ENCODE measurements at places on chromosomes 5 and 9.
A peak's percentile ranks its signal among the peaks of the same experiment; 100 is the strongest.

GRCh38 chr5:74093561-74093960 is 467.6 kb downstream of the ARHGEF28 start:
- DNase-seq, result no peak

DNA sequence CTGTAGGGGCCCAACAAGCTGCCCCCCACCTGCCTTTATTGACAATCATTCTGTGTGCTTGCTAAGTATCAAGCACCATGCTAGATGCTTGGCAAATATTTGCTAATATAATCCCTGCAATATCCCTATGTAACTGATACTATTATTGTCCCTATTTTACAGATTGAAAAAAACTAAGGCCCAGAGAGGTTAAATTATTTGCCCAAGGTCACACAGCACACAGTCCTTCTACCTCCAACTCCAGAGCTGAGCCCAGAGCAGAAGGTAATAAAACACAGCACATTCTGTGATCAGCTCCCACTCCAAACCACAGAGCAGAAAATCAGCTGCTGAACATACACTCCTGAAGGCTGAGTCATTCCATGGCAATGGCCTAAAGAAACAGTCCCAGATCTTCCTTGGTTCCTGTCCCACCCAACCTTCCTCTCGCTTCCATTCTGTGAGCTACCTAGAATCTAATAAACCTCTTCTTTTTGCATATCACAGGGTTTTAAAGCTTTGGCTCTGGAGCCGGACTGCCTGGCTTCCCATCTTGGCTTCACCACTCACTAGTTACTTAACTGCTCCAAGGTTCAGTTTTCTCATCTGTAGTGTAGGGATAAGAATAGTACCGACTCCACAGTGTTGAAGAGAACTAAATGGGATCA is 66.7 kb upstream of the ADRA1B start:
- DNase-seq, result no peak

DNA sequence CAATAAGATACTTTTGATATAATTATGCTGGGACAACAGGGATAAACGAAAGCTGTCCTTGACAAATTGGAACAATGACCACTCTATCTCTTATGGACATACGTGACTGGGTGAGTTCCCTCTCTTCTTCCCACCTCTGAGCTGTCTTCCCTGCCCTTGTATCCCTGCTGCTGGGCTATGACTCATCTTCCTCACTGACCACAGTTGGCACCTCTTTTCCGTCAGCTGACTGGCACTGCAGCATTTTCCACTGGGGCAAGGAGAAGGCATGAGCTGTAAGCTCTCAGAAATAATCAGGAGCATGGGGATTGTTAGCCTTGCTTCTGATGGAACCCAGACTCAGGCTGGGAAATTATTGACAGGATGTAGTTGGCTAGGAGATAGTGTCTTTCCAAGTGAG is 48.7 kb downstream of the PCSK1 start:
- DNase-seq, result no peak

DNA sequence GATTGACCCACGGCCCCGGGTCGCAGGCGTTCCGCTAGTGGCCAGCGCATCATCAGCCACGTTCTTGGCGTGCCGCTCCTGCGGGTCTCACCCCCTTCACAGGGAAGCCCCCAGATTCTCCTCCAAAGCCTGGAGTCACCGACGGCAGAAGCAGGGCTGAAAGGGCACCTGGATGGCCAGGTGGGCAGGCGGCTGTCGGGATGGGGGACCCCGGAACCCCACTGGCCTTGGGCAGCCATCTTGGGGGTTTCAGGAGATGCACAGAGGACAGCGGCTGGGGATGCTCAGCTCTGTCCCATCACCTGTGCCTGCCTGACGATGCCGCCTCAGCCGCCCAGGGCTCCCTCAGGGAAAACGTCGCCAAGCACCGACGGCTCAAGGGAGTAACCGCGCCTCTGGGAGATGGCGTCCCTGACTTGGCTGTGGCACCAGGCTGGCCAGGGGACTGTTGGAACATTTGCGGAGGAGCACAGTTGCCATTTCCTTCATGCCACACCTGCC is 14.1 kb upstream of the SLC9A3 start:
- no peak for DNase-seq

- DNase-seq, result no peak
These were observed 3.9 kb downstream of the RELL2 start for GRCh38 chr5:141640698-141641097.

- DNase-seq, result no peak
These were observed 387.1 kb upstream of the IZUMO3 start for GRCh38 chr9:24932785-24933184.

DNA sequence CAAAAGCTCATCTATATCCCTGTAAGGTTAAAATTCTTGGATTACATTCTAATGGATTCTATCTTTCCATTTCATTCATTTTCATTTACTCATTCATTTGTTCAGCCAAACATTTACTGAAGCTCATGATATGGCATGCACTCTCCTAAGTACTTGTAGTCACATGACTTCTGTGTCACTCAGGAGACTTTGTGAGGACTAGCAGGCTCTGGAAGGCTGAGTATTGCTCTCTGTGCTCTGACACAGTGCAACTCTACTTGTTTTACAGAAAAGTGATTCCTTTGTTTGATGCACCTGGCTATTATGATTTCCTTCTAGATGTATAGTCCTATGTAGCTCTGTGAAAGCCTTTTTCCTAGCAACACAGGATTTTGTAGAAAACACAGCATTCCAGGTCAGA is 53.0 kb downstream of the YIPF5 start:
- no peak for DNase-seq

- DNase-seq, result no peak
These were observed 61.7 kb upstream of the SHB start for GRCh38 chr9:38130724-38131123.

- DNase-seq, result no peak
These were observed 274.9 kb downstream of the EFNA5 start for GRCh38 chr5:107395632-107396350.

- no peak for DNase-seq
These were observed 233.8 kb downstream of the GAS1 start for GRCh38 chr9:86713470-86713869.

DNA sequence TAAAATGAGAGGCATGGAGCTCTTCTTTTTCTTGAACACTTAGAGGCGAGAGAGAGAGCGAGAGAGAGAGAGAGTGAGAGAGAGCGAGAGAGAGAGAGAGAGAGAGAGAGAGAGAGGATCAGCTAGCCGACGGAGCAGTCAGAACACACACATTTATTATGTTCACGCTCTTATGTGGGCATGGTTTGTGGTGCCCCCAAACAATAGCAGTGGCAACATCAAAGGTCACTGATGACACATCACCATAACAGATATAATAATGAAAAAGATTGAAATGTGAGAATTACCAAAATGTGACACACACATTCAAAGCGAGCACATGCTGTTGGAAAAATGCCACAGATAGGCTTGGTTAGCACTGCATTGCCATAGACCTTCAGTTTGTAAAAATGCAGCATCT is 116.1 kb downstream of the KDM4C start:
- DNase-seq, result no peak

- DNase-seq, result peak; percentile 67
These were observed 373.6 kb downstream of the ADGRV1 start for GRCh38 chr5:90932052-90932699.

DNA sequence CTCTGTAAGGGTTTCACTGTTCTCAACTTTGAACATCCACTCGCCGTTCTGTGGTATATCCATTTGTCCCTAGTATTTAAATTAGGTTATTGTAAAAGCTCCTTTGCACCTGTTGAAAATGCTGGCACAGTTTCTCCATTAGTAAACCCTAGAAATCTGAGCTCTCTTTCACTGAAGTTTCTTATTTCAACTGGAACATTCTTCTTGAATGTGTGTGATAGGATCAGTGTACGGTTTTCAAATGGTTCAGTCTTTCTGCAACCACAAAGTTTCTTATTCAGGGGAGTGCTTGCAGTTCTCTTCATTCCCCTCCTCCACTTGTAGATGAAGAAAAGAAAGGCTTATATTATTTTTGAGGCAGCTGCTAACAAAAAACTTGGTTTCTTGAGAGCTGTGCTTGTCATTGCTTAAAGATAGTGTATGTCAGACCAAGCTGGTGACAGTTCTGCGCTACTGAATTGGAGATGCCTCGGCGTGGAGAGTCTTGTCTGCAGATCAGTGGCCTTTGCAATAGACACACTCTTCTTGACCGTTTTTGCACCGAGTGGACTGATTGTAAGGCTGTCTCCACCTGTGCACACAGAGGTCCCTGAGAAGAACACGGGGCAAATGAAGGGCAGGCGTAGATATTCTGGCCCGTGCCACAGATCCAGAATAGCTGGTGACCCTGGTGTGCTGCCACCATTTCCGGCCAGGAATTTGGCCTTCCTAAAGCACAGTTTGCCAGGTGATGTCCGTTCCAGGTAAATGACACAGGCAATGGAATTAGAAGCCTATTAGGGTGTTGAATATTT is 102.2 kb downstream of the TRIO start:
- no peak for DNase-seq

DNA sequence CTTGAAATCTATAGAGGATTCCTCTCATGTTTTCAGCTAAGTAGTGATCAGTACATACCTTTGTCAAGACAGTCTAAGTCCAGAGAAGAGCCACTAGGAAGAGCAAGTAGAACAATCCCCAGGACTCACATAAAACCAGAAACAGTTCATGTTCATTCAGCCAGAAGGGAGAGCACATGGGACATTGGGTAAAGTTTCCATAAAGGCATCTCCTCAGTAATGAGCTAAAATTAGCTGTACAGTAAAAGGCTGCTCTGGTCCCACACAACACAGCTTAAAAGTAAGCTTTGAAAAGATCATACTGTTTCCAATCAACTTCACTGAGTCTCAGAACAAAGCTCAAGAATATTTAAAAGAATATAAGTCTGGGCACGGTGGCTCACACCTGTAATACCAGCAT is 32.4 kb downstream of the HOMER1 start:
- no peak for DNase-seq

DNA sequence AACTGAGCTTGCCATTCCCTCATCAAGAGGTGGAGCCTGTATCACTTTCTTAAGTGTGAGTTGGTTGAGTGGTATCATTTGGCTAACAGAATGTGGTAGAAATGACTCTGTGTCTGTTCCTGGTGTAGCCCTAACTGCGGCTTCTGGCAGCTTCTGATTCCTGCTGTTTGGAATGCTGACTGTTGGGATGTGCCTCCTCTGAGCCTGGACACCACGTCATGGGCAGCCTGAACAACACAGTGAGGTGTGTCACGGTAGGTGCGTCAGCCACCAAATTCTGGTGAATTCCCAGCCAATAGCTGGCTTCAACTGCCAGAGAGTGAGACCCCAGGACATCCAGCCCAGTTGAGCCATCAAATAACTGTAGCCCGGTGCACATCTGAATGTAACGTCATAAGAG is 6.1 kb upstream of the C9orf152 start:
- DNase-seq, result no peak

- DNase-seq, result no peak
These were observed 205.5 kb upstream of the TARS1 start for GRCh38 chr5:33235304-33235703.

DNA sequence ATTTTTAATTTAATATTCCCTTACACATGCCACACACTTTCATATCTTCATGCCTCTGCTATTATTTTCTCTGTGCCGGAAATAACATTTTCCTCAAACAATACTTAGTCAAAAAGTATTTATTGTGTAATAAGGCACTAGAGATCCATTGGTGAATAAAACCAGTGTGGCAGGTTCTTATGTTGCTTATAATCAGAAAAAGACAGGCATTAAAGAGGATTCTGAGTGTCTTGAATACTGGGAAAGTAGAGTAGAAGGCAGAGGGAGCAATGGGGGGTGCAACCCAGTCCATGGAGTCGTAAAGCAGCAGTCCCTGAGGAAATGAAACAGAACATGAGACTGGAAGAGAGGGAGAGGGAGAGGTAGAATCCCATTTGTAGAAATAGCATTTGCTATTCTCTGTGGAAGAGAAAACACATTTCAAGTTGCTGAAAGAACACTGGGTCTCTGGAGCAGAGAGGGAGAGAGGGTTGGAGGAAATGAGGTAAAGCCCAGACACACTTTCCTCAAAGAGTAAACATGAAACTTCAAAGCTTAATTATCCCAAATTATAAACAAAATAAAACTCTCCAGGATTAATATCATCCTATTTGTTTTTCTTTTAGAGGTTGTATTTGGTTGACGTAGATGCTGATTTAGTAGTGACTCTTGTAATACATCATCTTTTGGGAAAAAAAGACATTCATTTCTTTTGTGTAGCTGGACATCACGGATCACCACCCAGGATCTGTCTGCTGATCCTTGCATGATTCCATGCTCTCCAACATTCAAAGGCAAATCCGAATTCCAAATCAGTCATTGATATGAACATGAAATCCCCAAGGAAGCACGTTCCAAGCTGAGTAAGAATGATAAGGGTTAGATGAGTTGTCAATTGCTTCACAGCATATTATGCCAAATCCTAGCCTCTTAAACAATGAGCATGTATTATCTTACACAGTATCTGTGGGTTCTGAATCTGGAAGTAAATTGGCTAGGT is 37.4 kb upstream of the GRAMD2B start:
- no peak for DNase-seq

GRCh38 chr9:135295551-135296300 is 183.9 kb upstream of the PPP1R26 start:
- DNase-seq, result no peak

- no peak for DNase-seq
These were observed 45.7 kb upstream of the ALDOB start for GRCh38 chr9:101481261-101481660.

DNA sequence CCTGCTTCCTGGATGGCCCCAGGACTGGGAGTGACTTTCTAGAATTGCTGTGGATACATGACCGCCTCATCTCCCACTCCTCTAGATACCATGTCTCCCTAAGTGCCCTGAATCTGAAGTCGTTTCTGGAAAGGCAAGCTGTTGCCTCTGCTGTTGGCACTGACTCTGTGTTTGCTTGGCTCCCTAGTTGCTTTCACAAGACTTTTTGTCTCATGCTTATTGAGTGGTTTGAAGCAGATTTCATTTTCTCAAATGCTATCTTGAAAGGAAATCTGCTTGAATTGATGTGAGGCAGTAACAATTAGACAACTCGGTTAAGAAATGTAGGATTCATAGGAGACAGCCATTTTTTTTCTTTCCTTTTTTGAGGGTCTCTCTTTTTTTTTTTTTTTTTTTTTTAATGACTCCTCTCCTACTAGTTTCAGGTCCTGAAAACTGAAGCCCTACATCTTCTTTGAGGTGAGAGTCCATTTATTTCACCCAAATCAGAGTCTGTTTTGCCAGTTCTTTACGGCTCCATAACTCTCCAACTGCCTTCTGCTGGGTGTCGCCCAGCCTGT is 65.9 kb downstream of the PRDM6 start:
- DNase-seq, result no peak

- no peak for DNase-seq
These were observed 26.8 kb upstream of the TXNDC8 start for GRCh38 chr9:110364451-110364850.

GRCh38 chr9:35776018-35776417 is 15.4 kb upstream of the NPR2 start:
- no peak for DNase-seq

DNA sequence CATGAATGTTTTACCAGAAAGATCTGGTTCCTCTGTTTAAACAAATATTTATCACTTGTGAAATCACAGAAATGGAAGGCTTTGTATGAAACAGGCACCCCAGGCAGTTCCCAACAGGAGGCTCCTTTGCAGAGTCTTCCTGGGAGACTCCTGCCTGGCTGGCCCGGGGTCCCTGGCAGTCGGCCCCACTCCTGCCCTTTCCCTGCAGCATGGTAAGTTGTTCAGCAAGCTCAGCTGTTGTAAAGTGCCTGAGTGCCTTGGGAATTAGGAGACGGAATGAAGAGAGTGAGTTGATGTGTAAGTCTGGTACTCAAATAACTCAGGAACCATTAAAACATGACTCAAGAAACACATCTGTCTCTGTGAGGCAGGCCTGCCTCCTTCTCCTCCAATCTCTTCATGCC is 17.5 kb upstream of the LHFPL2 start:
- DNase-seq, result no peak
